Right lung (tissue), 10 donors: ENCODE measurements at places on chromosomes 5 and 9. TPM values are rescaled to one million over a fixed set of nuclear protein-coding genes. Genes with fewer than 3 reads are reported as not detected.

Gene CDC14B
- 17.2 TPM for polyA plus RNA-seq

Gene KIF12
- polyA plus RNA-seq: 30.2 TPM

Gene PCDHGB6
- polyA plus RNA-seq: 7.6 TPM

Gene PCDHGA9
- polyA plus RNA-seq: 4.4 TPM

Gene FOXD4
- polyA plus RNA-seq: 0.34 TPM

Gene REEP2
- 2.4 TPM for polyA plus RNA-seq

Gene B4GALT1
- 81.6 TPM for polyA plus RNA-seq

Gene CFAP157
- 9.7 TPM for polyA plus RNA-seq

Gene PSD2
- 1.9 TPM for polyA plus RNA-seq

Gene PTCD2
- 12.4 TPM for polyA plus RNA-seq

Gene ADGRV1
- 15.5 TPM for polyA plus RNA-seq

Gene SOX30
- 0.18 TPM for polyA plus RNA-seq

Gene NPR2
- 47.0 TPM for polyA plus RNA-seq

Gene GTF3C5
- 66.5 TPM for polyA plus RNA-seq

Gene SPINK13
- polyA plus RNA-seq: 1.2 TPM

Gene ADGRD2
- polyA plus RNA-seq: not detected

Gene TPPP
- 6.9 TPM for polyA plus RNA-seq

- no peak for DNase-seq
Measured at GRCh38 chr5:142122121-142122520, 13.5 kb downstream of the NDFIP1 start.

GRCh38 chr9:134566936-134567335 lies 74.7 kb upstream of the COL5A1 start:
- no peak for DNase-seq

DNA sequence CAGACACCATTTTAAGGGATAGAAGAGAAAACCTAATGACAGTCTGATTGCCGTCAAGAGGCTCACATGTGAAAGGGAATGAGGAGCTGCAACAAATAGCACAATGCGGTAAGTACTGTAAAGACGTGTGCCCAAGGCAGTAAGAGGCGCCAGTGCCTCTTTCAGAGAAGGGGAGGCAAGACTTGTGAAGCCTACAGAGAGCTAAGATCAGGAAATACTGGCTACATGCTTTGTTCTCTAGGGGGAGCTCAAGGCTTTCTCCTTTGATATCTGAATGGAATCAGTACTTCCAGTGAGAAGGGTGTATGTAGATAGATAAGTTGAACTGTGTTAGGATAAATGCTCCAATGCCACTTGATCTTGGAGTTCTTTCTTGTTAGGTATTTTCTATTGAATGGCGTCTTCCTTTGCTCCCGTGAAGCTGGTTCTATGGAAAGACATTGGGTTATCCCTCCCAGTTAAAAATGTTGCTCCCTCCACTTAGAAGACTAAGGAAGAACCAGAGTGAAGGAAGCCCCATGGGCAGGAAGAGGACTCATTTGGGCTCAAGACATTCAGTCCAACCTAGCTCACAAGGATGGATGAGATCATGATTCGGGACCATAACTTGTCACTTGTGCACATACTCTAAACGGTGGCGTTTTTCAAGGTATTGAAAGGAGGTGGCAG lies 23.5 kb upstream of the ALDOB start:
- peak; percentile 37 for DNase-seq

DNA sequence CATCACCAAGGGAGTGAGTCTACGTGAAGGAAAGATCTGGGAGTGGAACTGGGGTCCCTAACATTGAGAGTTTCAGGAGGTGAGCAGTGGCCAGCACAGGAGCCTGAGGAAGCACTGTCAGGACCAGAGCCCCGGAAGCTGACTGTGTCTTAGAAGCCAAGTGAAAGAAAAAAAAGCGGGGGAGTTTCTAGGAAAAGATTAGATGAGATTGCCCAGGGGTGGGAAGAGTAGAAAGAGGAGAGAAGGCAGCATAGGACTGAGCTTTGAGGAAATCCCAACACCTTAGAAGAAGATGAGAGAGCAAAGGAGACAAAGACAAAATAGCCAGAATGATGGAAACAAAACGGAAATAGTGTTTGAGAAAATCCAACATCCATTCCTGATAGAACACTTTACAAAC lies 37.0 kb upstream of the LRRTM2 start:
- DNase-seq: no peak

GRCh38 chr9:135070198-135070951 lies 17.1 kb upstream of the OLFM1 start:
- DNase-seq: no peak

DNA sequence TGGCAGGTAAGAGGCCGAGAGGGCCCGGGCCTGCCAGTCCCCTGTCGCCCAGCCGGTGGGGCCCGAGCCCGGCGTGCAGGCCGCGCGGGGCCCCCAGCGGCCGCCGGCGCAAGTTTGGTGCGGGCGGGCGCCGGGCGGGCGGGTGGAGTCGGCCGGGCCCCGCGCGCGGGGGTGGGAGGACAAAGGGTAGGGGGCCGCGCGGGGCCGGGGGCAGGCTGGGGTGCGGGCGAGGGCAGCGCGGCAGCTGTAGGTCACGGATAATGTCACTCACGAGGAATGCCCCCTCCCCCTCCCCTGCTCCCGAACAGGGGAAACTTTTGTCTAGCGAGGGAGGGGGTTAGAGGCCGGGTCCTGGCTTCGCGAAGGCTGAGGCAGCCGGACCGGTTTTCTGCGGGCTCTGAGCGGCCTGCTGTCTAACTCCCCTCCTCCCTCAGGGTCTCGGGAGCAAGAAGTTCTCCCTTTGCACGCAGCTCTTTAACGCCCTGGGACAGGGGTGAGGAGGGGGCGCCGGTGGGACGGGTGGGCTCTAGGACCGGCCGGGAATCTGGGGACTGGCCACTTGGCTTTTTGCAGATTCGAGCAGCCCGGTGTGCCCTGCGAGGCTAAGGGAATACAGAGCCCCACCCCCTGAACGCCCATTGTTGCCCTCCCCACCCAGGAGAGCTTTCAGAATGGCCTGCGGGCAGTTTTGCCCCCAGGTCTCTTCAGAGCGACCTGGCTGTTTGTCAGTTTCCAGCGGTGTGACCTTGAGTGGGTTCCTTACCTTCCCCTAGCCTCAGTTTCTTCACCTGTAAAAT lies 21.3 kb upstream of the NDST1 start:
- peak; percentile 81 for DNase-seq

DNA sequence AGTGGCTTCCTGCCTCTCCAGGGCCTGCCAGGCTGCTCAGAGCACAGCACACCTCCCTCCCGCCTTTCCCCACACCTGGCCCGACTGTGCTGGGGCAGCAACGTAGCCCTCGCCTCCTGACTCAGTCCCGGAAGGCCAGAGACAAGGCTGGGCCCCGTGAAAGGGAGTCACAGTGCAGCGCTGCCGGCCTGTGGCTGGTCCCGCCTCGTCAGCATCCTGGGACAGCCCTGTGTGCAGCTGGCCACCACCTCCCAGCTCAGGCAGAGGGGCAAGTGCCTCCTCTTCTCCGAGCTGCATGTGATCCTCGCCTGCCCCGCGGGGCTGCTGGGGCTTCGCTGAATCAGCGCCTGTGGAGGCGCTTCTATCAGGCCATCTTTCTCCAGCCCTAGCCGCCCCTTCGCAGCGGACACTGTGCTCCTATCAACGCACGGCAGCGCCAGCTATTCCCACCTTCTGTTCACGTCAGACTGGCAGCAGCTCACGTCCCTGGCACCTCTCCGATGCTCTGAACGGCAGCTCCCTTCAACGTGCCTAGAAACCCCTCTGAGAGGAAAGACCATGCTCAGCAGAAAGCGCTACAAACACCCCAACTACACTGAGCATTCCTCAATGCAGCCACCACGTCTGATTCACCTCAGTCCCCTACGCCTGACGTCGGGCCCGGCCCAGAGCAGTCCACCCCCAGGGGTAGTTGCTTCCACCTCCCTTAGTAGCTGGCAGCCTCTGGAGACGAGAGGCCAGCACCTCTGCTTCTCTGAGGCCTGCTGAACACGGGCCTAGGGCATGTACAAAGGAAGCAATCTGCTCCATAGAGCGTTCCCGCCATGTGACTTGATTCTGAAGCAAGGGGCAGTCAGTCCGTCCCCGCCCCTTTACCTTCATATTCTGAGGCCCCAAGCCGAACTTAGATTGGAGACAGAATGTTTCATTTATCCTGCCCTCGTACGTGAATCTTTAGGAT lies 78.8 kb downstream of the GPR21 start:
- no peak for DNase-seq

- DNase-seq: no peak
Measured at GRCh38 chr9:3760031-3760430, 234.2 kb upstream of the RFX3 start.

DNA sequence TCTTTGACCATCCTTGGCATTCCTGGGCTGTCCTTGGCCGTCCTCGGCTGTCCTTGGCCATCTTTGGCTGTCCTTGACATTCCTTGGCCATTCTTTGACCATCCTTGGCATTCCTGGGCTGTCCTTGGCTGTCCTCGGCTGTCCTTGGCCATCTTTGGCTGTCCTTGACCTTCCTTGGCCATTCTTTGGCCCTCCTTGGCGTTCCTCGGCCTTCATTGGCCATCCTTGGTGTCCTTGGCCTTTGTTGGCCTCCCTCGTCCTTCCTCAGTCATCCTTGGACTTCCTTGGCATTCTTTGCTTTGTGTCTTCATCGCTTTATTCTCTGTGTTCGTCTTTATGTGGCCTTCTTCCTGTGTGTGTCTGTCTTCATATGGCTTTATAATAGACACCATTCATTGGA lies 20.7 kb downstream of the NDUFS6 start:
- no peak for DNase-seq

- DNase-seq: no peak
Measured at GRCh38 chr9:8115570-8115969, 316.0 kb upstream of the DMAC1 start.

DNA sequence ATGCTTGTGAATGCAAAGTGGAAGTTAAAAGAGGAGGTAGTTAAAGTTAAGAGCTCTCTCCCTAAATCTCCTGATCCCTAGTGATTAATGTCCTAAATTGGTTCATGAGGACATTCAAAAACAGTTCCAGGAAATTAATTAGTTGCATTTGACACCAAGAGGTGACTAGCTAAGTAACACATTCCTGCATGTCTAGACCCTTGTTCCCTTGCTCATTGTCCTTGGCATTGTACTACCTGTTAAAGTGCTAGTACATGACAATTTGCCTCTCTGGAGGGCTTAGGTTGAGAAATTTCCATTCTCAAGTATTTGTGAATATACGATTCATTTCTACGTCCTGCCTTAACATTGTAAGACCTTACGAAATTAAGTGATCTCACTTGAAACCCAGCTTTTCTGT lies 278.6 kb upstream of the CDH10 start:
- DNase-seq: no peak

- DNase-seq: no peak
Measured at GRCh38 chr9:12935714-12936113, 160.9 kb downstream of the LURAP1L start.

DNA sequence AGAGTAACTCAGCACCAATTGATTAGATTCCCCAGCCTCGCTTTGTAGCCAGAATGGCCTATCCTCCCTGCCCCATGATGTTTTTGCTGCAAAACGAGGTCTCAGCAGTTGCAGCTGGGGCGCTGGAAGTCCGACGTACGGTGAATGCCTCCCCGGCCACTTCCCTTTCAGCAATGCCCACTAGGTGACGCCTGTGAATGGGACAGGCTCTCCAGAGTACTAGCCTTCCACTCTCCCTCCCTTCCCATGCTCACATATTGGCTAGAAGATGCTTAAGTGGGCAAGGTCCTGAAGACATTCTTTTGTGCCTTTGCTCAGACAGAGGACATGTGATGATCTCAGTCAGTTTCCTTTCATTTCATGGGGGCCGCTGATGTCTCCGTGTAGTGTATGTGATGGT lies 50.8 kb downstream of the DMRT2 start:
- peak; percentile 55 for DNase-seq

GRCh38 chr5:116880150-116880549 lies 305.5 kb upstream of the SEMA6A start:
- DNase-seq: no peak

- DNase-seq: no peak
Measured at GRCh38 chr5:28190011-28190410, 1151.6 kb upstream of the CDH9 start.

DNA sequence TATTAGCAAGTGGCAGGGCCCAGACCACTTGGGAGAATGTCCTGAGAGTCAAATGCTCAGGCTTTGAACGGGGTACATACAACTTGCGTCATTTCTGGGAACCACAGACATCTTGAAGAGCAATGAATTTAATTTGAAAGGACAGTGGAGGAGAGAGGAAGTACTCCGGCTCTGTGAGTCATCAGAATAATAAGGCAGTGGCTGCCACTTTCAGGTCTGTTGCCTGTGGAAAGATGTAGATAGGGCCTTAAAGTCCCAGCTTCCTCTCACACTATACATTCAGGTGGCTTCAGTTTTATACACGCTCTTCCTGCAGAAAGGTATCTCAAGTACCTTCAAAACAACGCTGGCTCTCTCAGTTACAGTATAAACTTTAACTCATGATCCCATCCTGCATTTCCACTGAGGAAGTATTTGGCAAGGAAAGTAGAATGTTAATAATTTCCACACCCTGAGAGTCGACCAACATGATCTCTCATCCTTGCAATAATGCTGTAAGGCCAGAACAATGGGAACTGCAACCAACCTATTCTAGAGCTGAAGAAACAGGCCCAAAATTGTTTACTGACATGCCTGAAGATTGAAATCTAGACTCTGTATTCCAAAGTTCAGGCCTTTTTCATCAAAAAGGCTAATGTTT lies 6.8 kb upstream of the PRUNE2 start:
- DNase-seq: no peak

- no peak for DNase-seq
Measured at GRCh38 chr5:179132586-179133355, 72.6 kb downstream of the ZNF354C start.

DNA sequence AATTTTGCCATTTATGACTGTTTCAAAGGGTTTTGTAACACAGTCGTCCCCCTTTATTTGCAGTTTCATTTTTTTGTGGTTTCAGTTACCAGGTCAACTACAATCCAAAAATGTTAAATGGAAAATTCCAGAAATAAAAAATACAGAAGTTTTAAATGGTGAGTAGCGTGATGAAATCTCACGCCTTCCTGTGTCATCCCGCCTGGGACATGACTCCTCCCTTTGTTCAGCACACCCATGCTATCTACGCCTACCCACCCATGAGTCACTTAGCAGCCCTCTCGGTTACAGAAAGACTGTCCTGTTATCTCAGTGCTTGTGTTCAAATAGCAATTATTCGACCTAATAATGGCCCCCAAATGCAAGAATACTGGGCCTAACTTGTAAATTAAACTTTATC lies 765.3 kb upstream of the ADAMTS16 start:
- no peak for DNase-seq

DNA sequence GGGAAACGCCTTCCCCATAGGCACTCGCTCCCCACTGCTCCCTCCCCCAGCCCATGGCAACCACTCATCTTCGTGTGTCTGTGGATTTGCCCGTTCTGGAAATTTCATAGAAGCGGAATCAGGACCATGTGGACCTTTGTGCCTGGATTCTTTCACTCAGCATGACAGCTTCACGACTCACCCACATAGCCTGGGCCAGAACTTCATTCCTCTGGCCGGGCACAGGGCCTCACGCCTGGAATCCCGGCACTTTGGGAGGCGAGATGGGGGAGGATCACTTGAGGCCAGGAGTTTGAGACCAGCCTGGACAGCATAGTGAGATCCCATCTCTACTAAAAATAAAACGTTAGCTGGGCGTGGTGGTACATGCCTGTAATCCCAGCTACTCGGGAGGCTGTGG lies 12.1 kb upstream of the DIPK1B start:
- DNase-seq: no peak

- DNase-seq: no peak
Measured at GRCh38 chr5:133245191-133246052, 193.6 kb downstream of the HSPA4 start.
